Mesenchymal stem cell (in vitro differentiated cells and primary cell): ENCODE measurements at places on chromosomes 5 and 9.

DNA sequence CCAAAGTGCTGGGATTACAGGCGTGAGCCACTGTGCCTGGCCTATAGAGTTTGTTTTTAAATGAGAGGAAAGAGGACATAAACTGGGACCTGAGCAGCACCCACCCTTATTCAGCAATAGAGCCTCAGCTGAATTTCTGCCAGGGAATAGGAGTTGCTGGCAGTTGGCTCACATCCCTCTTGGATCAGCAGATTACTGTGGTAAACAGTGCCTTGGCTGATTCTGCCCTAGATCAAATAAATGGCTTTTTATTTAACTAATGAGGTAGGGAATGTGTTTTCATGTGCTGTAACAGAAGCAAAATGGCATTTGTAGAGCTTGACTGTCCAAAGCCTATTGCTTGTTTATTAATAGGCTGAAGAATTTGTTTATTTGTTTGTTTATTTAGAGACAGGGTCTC lies 2.1 kb downstream of the ARHGEF37 start:
- DNase-seq: no peak

GRCh38 chr9:120868339-120868675 lies 8.7 kb downstream of the PHF19 start:
- peak; percentile 81 for DNase-seq

- DNase-seq: peak; percentile 44
Measured at GRCh38 chr9:70255486-70255885, 3.3 kb upstream of the SMC5 start.

DNA sequence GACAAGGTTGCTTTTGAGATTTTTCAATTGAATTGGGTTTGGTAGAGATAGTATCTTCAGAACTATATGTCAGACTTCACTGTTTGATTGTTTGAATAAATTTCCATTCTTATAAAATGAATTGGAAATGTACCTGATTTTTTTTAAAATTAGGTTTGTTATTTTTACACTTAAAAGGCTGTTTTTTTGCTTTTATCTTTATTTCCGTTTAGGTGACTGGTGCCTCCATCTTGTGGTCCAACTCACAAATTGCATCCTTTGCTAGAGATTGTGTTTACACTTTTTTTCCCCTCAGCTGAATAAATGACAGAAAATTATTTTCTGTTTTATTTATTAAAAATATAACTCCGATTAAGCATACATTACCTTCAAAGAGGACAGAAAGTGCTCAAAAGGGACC lies 15.6 kb downstream of the NDUFAF2 start:
- DNase-seq: peak; percentile 56

- no peak for DNase-seq
Measured at GRCh38 chr5:133483406-133484090, 128.8 kb downstream of the FSTL4 start.

GRCh38 chr9:136694163-136694871 lies 7.1 kb upstream of the AGPAT2 start:
- peak; percentile 55 for DNase-seq

GRCh38 chr5:158933494-158934318 lies 166.0 kb downstream of the EBF1 start:
- no peak for DNase-seq

- no peak for DNase-seq
Measured at GRCh38 chr9:21943464-21943863, 50.7 kb downstream of the CDKN2A start.

DNA sequence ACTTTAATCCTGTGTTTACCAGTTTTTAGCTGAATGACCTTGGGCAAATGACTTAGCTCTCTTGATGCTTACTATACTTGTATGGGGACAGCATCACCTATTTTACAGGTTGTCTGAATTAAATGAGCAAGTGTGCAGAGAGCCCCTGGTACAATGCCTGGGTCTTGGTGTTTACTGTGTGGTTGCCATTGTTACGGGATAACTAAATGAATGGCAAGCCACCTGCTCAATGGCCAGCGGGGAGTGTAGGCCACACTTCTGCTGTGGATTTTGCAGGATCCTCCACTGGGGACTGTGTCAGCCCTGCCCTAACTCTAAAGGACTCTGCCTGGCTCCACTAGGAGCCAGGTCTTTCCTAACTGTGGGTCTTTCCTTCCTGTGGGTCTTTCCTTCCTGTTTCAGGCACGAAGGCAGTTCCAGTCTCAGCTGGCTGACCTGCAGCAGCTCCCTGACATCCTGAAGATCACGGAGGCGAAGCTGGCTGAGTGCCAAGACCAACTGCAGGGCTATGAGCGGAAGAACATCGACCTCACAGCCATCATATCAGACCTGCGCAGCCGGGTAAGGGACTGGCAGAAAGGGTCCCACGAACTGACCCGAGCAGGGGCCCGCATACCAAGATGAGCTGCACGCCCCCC lies 10.3 kb upstream of the GLE1 start:
- DNase-seq: no peak

GRCh38 chr9:78132701-78133058 lies 101.1 kb upstream of the GNAQ start:
- peak; percentile 14 for DNase-seq

DNA sequence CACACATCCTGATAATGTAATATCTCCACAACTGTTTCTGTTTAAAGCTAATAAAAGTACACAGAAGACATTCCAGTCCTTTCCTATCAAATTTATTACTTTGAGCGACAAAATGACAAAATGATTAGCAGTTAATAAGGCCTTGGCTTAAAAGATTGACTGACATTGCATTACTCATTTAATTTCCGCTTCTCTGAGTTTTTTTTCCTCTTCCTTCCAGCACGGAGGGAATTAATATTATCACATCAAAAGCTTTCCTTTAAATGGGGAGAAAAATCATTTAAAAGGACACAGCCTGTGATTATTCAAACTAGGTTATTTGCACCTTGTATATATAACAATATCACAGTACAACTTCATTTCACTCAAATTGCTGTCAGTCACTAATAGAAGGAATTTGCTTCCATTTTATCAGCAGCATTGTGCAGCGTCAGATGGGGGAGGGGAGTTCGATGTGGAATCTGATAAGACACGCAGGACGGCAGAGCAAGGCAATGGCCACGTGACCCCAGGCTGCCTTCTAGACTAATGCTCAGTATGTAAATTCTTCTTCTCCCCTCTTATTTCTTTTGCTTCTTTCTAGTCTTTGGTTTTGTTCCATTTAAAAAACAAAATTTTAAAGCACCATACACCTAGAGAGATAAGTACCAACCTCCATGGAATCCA lies 400.5 kb downstream of the IRX1 start:
- DNase-seq: no peak

GRCh38 chr9:123250504-123250903 lies 17.9 kb downstream of the STRBP start:
- no peak for DNase-seq

DNA sequence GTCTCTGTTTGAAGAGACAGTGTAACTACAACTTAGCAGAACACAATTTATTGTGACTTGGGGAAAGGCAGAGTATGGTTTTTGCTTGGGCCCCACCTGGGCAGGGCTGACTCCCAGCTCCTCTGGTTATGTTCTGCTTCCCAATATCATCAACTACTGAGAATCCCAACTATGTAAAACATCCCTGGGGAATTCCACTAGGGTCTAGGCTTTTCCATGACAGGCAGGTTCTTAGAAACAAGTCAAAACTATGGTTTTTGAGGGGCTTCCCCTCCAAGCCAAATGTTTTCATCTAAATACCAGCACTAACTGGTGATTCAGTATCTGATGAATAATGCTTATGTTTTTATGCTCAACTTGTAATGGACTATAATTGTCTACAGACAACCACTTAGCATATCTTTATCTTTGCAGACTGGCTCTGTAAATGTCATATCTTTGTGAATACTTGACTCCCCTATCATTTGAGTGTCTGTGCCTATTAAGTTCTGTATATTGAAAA lies 409.5 kb downstream of the PDE4D start:
- peak; percentile 58 for DNase-seq

DNA sequence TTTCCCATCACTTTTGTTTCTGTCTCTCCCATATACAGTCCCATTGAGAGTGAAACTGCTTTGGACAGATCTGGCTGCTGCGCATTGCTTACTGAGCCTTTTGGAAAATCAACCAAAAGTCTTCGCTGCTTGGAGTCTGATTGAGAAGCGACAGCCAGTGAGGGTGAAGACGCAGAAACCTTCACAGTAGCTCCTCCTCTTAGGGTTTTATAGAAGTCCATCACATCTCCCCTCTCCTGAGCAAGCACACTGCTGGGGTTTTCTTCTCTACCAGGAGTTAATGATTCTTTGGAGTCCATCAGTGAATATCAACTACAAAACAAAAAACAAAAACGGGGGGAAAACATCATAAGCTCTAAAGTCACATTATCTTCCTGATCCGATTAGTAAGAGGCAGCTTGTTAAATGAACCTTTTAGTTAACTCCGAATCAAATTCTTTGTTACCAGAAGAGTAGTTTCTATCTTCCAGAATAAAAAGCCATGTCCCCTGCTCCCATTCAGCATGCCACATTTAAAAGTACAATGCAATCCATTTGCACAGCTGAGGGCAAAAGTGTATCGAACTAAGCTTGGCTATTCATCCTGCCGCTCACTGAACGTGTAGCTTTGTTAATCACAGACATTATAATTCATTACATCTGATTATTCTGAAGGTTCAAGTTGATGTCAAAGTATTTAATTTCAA lies 2.8 kb downstream of the NR3C1 start:
- no peak for DNase-seq

GRCh38 chr5:116032094-116032517 lies at the start of gene ARL14EPL:
TSS of gene ARL14EPL (plus strand) at chr5:116032472. CDS start at chr5:116051466, 18,994 bp downstream.
- peak; percentile 79 for DNase-seq

GRCh38 chr5:6704361-6704851 lies 8.8 kb upstream of the TENT4A start:
- DNase-seq: peak; percentile 93

- no peak for DNase-seq
Measured at GRCh38 chr9:137138058-137138721, 764 bp upstream of the GRIN1 start.

DNA sequence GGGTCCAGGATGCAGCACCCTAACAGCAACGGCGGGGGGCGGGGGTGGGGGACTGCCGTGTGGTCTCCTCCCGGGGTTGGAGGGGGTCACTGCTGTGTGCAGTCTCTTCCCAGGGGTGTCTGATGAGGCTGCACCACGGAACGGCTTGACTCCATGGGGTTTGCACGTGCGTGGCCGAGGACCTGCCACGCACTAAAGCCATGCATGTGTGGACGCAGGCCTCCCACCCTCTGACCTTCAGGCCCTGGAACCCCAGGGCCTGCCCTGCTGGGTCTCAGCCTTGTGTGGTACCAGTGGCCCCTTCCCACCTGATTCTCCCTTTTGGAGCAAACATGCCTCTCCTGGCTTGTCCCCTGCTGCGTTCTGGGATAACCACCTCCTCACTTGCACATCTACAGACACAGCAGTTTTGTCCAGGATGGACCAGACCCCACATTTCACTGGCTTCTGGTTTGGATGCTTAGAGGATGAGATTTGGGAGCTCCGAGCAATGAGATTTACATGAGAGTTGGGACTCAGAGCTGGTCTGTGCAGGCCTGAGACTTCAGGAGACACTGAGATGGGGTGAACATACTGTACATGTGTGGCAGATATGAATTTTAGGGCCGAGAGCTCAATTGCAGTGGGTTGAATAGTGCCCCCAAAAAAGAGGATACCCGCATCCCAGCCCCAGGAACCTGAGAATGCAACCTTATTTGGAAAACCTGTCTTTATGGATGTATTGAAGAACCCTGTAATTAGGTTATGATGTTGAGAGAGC lies 45.8 kb downstream of the SLC12A7 start:
- no peak for DNase-seq

GRCh38 chr5:160467555-160468362 lies 46.1 kb downstream of the PTTG1 start:
- peak; percentile 51 for DNase-seq

DNA sequence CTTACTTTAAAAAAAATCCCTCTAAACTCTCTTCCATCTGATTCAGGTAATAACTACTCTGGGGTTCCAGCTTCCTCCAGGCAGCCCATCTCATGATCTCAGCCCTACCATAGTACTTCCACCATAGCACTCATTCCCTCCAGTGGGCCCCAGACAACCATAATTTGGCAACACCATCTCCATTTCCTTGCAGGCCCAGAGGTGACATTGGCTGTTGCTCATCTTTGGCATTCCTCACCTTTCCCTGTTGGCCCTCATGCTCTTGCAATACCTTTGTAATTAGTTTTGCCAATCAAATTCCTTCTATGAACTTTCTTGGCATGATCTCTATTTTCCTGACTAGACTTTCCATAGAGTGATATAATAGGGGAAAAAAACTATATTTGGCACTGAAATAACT lies 60.1 kb downstream of the TAF11L14 start:
- no peak for DNase-seq

GRCh38 chr5:90915393-90915792 lies 356.8 kb downstream of the ADGRV1 start:
- no peak for DNase-seq

GRCh38 chr9:100269656-100270055 lies 83.1 kb downstream of the TEX10 start:
- DNase-seq: no peak

- no peak for DNase-seq
Measured at GRCh38 chr5:8033261-8033660, 164.3 kb downstream of the MTRR start.

DNA sequence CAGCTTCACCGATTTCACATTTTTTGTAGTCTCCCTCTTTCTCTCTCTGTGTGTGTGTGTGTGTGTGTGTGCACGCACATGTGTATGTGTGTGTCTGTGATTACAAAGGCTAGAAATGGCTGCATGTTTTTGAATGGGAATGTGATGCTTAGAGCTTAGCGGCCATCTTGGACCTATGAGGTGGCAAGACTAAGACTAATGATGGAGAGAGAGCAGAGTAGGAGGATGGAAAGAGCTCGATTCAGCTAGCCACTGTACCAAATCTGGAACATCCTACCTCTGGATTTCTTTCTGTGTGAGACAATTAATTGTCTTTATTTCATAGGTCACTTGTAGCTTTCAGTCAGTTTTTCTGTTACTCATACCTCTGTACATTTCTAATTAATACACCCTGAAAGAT lies 205.1 kb downstream of the PCSK1 start:
- no peak for DNase-seq

GRCh38 chr9:4939118-4939561 lies 45.9 kb upstream of the JAK2 start:
- DNase-seq: no peak

DNA sequence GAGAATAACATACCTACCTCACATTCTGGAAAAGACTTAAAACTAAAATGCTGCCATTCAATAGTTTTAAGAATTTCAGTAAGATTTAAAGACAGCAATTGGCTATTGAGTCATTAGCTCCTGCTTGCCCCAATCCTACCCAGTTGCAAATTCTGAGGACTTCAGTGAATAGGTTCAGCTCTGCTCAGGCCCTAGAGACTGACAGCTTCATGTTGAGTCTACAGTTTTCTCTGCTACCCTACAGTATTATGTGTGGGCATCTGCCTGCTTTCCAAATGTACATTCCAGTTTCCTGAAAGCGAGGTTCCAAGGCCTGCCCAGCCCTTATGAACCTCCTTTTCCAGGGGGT lies 61.5 kb downstream of the ARSB start:
- no peak for DNase-seq

- DNase-seq: no peak
Measured at GRCh38 chr5:174720612-174721529, 3.5 kb upstream of the MSX2 start.

- peak; percentile 52 for DNase-seq
Measured at GRCh38 chr5:19923742-19924141, 64.3 kb downstream of the CDH18 start.

- no peak for DNase-seq
Measured at GRCh38 chr5:54607006-54607405, 89.4 kb downstream of the SNX18 start.
